ENCODE measurements at places on chromosomes 3 and 15.

GRCh38 chr3:117035745-117036144, 326.2 kb downstream of the TUSC7 start:
- DNase-seq, result no peak

DNA sequence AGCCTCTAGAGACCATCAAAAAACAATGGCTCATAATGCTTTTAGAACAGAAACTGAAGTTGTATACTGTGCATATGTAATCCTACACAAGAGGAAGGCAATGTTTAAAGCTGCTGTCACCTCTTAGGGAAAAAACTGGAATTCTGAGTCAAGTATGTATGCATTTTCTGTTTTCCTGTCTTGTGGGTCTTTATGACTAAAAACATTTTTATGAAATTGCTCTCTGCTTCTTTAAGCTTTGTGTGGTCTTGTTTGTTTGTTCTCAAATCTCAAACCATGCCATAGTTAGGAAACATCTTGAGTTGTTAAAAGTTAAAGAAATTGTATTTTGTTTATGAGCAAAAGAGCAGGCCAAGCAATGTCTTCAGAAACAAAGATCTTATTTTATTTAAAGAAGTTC, 80.9 kb upstream of the SOX2 start:
- DNase-seq, result no peak

DNA sequence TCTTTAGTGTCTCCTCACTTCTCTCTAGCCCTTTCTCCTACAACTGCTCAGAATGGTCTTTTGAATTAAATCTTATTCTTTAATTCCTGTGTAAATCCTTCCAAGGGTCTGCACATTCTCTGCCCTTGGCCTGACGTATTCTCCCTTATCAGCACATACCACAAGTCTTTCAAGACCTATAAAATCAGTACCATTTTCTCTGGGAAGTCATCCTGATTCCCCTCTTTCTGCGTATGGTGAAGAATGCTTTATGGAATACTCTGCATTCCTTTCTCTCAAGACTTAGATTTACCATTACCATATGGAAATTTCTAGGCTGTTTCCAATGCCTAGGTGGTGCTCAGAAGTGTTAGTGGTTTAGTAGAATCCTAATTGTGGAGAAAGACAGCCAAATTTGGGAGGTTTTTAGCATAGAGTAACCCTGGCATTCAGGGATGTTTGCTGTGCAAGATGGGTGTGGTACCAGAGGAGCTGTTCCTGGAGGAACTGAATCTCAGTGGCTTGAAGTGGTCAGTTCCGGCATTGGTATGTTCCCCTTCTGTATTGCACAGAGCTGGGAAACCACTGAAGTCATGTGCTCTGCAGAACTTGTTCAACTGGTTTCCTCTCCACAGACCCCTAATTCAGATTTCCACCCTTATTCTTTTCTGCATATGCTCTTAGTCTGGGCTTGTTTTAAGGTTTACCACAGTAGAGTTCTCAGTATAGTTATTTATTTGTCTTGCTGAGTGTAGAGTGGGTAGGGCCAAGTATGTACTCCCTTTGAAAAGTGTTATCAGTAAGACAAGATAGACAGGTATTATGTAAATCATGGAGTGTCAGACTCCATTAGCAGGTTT, 24.5 kb downstream of the IQGAP1 start:
- DNase-seq, result no peak

GRCh38 chr3:147760085-147760484, 350.9 kb downstream of the ZIC1 start:
- DNase-seq, result no peak

GRCh38 chr15:89333959-89334509, 590 bp downstream of the POLG start:
- DNase-seq, result no peak

DNA sequence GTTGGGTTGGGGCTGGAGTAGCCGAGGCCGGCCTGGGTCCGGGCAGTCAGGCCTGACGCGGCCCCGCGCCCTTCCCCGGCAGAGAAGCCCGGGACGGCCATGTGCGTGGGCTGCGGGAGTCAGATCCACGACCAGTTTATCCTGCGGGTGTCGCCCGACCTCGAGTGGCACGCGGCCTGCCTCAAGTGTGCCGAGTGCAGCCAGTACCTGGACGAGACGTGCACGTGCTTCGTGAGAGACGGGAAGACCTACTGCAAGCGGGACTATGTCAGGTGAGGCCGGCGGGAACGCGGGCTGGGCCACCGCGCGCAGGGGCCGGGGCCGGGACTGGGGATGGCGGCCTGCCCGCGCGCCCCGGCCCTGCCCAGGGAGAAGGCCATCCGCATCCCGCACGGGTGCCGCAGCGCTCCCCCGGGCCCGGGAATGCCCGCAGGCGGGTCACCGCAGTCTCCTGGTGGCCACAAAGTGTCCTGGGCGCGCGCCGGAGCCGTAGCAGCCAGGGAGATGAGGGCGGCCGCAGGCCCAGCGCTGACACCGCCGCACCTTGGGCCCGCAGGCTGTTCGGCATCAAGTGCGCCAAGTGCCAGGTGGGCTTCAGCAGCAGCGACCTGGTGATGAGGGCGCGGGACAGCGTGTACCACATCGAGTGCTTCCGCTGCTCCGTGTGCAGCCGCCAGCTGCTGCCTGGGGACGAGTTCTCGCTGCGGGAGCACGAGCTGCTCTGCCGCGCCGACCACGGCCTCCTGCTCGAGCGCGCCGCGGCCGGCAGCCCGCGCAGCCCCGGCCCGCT, 1.3 kb downstream of the ISL2 start:
- no peak for DNase-seq

- no peak for DNase-seq
Observed at GRCh38 chr3:28716939-28717338, 368.3 kb upstream of the AZI2 start.

DNA sequence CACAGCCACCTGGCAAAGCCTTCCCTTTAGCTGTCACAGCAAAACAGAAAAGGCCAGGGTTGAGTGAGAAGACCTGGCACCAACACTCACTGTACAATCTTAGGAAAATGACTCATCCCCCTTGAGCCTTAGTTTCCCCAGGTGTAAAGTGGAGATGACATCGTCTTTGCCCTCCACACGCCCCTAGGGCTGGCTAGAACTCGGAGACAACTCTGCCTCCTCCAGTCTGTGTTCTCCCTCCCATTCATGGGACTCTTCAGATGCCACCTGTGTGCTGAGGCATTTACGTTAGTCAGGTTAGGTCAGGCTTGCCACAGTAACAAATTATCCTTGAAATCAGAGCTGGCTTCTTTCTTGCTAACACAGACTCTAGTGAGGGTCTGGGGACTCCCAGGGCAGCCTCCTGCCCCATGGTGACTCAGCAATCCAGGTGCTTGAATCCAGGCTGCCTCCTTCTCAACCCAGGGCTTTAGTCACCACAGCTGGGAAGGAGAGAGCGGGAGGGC, 252.6 kb downstream of the PLCL2 start:
- no peak for DNase-seq
